Stimulated activated CD8-positive, alpha-beta memory T cell treated with anti-CD3 and anti-CD28 coated beads, Interleukin-4, amount 100 ng/mL, for 1 hour (primary cell): ENCODE measurements at places on chromosomes 7 and 10.

GRCh38 chr7:91405092-91405788, 141.0 kb downstream of the FZD1 start:
- no peak for DNase-seq

- DNase-seq: no peak
These were observed 94.8 kb downstream of the CHN2 start for GRCh38 chr7:29289156-29290021.

GRCh38 chr10:125266966-125267365, 106.6 kb upstream of the CTBP2 start:
- no peak for DNase-seq

GRCh38 chr7:156496363-156496769, 144.2 kb upstream of the RNF32 start:
- DNase-seq: no peak

- no peak for DNase-seq
These were observed 4.2 kb downstream of the STK32C start for GRCh38 chr10:132303361-132304115.

DNA sequence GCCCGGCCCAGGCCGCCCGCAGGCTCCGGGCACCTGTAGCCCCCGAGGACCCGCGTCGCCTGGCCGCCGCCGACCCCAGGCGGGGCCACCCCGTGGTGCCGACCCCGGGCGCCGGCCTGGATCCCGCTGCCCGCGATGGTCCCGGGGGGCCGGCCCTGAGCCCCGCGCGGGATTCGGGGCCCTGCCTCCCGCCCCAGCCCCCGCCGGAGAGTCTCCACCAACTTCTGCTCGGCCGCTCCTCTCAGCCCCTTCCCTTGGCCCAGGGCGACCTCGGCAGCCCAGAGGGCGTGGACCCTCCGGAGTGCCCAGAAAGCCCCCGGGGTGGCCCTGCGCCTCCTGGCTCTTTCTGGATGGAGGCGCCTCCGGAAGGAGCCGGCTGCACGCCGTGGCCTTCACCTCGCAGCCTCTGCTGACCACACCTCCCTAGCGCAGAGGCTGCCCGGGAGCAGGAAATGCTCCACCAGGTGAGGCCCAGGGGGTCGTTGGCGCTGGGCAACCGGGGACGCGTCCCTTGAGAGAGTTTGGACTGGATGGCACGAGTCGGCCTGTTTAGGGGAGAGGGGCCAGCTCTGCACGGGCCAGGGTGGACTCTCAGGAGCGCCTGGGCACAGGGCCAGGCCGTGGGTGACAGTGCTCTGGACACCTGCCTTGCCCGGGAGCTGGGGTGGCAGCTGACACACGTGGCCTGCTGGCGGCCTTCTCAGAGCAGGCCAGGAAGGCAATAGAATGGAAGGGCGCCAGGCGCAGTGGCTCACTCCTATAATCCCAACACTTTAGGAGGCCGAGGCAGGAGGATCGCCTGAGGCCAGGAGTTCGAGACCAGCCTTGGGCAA, 529 bp downstream of the ZNF853 start:
- DNase-seq: no peak

DNA sequence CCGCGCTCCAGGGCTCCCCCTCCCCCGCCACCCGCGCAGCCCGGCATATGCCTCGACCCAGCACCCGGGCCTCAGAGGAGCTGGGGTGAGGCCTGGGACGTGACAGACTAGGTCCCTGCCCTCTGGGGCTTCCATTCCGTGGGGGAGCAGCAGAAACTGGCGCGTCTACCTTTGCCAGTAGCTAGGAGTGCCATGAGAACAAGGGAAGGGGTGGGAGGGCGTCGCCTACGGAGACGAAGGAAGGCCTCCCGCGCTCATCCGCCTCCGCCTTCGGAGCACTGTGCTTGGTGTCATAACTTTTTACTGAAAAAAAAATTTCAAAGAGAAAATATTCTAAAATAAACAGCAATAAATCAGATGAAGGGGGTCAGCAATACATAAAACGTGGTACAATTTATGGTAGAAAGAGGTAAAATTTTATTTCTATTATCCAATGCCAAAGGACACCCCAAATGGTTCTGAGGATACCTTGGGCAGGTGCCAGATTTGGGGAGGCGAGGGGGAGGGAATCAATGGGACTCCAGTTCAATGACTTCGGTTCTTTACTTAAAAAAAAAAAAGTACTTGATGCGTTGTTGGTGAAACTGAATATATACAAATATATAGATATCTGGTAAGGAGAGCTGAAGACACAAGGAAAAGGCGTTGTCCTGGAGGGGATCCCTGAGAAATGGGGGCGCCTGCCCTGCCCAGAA, 35.1 kb upstream of the GRID1 start:
- DNase-seq: no peak

GRCh38 chr10:6590100-6590499, 10.0 kb upstream of the PRKCQ start:
- no peak for DNase-seq

GRCh38 chr10:132192076-132192975, 5.6 kb downstream of the DPYSL4 start:
- DNase-seq: no peak

DNA sequence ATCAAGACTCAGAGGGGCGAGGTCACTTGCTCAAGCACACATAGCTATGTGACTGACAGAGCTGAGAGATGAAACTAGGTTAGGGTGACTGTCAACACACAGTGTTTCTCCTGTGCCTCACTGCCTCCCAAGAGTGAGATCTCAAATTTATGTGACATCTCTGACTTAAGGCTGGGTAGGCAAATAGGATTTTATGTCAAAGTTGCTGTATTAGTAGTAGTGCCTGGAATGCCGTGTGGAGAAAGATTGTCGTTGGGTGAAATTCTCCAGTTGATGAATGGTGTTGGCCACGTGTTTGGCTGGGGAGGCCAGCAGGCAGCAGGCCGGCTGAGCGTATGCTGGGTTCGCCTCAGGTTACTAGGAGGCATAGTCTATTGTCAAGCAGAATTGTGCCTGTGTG, 148.3 kb upstream of the BMPER start:
- no peak for DNase-seq

GRCh38 chr10:132904181-132904813, 38.1 kb downstream of the CFAP46 start:
- no peak for DNase-seq
